Activated CD4-positive, alpha-beta T cell treated with anti-CD3 and anti-CD28 coated beads, Interleukin-2, amount 50 U/mL, for 16 hours (primary cell): ENCODE measurements at places on chromosomes 16 and 17.

DNA sequence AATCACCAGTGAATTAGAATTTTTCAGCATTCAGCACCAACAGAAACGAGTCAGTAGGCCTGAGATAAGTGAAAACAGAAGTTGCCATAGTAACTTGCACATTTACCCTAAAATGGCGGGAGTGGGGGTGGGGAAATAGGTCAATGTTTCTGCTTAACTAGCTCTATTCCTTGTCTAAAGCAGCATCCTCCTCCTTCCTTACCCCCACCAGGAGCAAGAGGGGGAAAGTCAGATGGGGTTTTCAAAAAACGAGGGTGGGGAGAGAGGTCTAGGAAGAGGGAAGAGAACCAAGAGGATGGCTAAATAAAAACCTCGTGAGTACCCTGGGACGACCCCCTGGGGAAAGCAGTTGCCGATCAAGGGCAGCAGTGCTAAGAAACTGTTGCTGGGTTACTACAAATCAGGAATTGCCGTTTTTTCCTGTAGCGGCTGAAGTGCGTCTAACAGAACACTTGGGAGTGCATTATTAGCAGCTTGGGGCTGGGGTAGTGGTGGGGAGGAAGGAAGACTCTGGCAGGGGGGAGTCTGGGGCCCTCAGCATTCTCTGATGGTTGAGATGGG is 34.4 kb upstream of the MNT start:
- DNase-seq = no peak

DNA sequence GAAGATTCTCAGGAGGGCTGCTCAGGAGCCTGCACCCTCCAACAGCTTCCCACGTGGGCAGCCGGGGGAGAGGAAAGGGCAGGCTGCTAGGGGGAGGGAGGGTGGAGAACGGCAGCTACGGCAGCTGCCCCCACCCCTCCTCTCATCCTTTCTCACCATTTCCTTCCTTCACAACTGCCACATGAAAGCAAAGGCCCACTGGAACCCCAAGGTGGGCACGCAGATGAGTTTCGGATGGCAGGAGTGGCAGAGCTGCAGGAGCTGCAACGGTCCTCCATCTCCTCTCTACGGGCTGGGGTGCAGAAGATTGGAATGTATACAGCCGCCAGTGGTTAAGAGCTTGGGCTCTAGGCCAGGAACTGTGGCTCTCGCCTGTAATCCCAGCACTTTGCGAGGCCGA is 77.7 kb downstream of the GAS7 start:
- no peak for DNase-seq

GRCh38 chr17:192666-193425 is 11.4 kb upstream of the DOC2B start:
- DNase-seq = no peak

- DNase-seq = peak; percentile 46
These were observed 3.0 kb downstream of the RAB26 start for GRCh38 chr16:2151188-2152091.

DNA sequence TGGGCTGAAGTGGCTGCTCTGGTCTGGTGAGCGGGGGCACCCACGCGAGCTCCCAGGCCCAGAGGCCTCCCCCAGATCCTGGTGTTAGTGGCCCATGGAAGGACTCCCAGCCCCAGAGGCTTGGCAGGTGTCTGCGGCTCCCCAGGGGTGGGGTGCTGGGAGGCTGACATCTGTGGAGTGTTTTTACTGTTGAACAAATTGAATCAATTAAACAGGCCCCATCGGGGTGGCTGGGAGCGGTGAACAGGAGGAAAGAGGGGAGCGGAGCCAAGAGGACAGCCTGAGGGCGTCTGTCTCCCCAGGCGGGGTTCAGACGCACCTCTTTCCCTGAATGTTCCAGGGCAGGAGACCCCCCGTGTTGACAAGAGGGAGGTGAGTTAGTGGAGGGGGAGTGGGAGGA is 29.9 kb downstream of the ACTG1 start:
- DNase-seq = no peak

GRCh38 chr17:67376415-67376736 is 705 bp upstream of the PITPNC1 start:
- DNase-seq = no peak
